ENCODE measurements at places on chromosomes 12 and 14. TPM values are rescaled to one million over a fixed set of nuclear protein-coding genes. Genes with fewer than 3 reads are reported as not detected.

Gene ESPL1
- total RNA-seq, result 20.0 TPM

Gene CRIP1
- total RNA-seq, result 1,790 TPM

Gene CLEC4E
- 0.38 TPM for total RNA-seq

Gene CCT2
- total RNA-seq, result 298 TPM

Gene OR4Q2
- not detected for total RNA-seq

Gene ATP5F1B
- 877 TPM for total RNA-seq

Gene HOXC5
- 0.81 TPM for total RNA-seq

Gene ANKRD33
- total RNA-seq, result not detected

Gene SMCO2
- total RNA-seq, result 0.36 TPM

Gene TAS2R46
- not detected for total RNA-seq

Gene KRT6C
- total RNA-seq, result not detected

Gene SAMD4A
- 8.0 TPM for total RNA-seq

Gene IFI27
- 1.2 TPM for total RNA-seq

Gene AHSA1
- total RNA-seq, result 281 TPM

Gene GPR137C
- not detected for total RNA-seq

Gene HCAR2
- 0.35 TPM for total RNA-seq

Gene CCDC175
- total RNA-seq, result not detected

Gene TAS2R43
- total RNA-seq, result not detected

Gene CAPZA3
- total RNA-seq, result not detected

Gene ASPG
- total RNA-seq, result not detected

Gene CMA1
- not detected for total RNA-seq

Gene PLCZ1
- not detected for total RNA-seq

Gene CPNE6
- total RNA-seq, result not detected

Gene SLC16A7
- total RNA-seq, result 0.26 TPM

Gene LHX5
- total RNA-seq, result not detected

Gene CSRP2
- total RNA-seq, result 18.4 TPM

Gene ZNF385A
- total RNA-seq, result 18.4 TPM

Gene KTN1
- 126 TPM for total RNA-seq

Gene DDX11
- total RNA-seq, result 57.7 TPM

Gene ZNF219
- total RNA-seq, result 28.8 TPM

Gene SLCO1C1
- not detected for total RNA-seq

Gene KLRG1
- 2.3 TPM for total RNA-seq

Gene CATSPERB
- total RNA-seq, result not detected

Gene LUM
- total RNA-seq, result 0.22 TPM

Gene CCDC91
- 24.6 TPM for total RNA-seq

Gene FSCB
- not detected for total RNA-seq

Gene TTC7B
- 17.9 TPM for total RNA-seq

Gene HRK
- total RNA-seq, result 0.75 TPM

Gene CLEC1B
- total RNA-seq, result not detected

Gene RAB15
- 19.1 TPM for total RNA-seq

Gene CCDC197
- total RNA-seq, result not detected

Gene ARMH4
- 0.50 TPM for total RNA-seq

Gene GLI1
- 13.8 TPM for total RNA-seq

Gene PNMA1
- total RNA-seq, result 63.6 TPM
